Stimulated activated CD4-positive, alpha-beta T cell treated with anti-CD3 and anti-CD28 coated beads, Interleukin-1b, Interleukin-23, amount 100 ng/mL, for 1 hour (primary cell): ENCODE measurements at places on chromosomes 4 and X.

GRCh38 chrX:68936608-68937007 lies 107.8 kb downstream of the EFNB1 start:
- DNase-seq = no peak

DNA sequence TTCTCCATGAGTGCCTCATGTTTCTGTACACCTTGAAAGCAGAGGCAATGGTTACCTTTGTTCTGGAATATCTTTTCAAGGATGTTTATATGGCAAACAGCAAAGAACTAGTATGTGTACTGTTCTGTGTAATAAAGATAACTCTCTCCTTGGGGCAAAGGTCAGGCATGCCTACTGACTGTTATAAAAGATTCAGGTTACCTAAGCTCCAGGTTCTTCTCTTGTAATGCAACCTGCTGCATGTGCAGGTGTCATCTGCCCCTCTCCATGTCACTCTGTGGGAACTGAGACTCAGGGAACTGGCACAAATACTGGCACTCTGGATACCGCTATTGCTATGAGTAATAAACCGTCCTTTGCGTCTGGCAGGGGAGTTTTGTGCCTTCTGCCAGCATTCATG lies 5.4 kb upstream of the TRPC3 start:
- no peak for DNase-seq

- no peak for DNase-seq
These were observed 71.4 kb downstream of the RGS12 start for GRCh38 chr4:3364199-3364598.

DNA sequence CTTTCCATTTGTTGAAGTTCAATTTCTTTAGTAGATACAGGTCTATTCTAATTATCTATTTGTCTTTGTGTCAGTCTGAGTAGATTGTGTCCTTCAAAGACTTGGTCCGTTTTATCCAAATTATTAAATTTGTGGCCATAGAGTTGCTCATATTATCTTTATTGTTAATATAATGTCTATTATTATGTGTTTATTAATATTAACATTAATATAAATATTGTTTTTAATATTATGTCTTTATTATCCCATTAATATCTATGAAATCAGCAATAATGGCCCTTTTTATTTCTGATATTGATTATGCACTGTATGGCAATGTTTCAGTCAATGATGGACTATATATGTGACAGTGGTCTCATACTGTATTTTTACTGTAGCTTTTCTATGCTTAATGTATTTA lies 2067.3 kb upstream of the AGA start:
- DNase-seq = no peak

DNA sequence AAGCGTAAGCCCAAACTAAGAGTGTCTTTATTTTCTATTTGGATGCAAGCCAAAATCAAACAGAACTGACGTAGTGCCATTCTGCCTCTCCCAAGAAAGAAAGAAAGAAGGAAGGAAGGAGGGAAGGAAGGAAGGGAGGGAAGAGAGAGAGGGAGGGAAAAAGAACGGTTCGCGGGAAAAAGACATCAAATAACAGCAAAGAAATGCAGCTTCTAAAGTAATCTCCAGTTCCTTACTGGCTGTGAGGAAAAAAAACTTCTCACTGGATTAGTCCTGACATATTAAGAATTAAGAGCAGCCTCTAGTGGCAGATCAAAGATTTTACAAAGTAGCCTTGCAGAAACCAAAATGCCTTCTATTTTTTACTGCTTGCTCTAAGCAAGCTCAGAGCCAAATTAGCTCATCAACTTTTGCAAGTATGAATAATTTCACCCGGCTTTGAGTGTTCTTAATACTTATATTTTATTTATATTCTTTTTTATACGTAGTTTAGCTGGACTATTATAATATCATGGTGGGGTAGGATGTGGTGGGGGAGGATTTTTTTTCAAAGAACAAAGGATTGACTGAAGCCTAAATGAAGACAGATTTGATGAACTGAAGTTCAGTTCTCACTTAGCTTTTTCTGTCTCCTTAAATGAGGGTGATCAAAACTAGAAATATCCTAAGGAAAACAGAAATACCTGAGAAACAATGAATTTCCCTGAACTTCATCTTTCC lies 36.6 kb downstream of the PITX2 start:
- no peak for DNase-seq

DNA sequence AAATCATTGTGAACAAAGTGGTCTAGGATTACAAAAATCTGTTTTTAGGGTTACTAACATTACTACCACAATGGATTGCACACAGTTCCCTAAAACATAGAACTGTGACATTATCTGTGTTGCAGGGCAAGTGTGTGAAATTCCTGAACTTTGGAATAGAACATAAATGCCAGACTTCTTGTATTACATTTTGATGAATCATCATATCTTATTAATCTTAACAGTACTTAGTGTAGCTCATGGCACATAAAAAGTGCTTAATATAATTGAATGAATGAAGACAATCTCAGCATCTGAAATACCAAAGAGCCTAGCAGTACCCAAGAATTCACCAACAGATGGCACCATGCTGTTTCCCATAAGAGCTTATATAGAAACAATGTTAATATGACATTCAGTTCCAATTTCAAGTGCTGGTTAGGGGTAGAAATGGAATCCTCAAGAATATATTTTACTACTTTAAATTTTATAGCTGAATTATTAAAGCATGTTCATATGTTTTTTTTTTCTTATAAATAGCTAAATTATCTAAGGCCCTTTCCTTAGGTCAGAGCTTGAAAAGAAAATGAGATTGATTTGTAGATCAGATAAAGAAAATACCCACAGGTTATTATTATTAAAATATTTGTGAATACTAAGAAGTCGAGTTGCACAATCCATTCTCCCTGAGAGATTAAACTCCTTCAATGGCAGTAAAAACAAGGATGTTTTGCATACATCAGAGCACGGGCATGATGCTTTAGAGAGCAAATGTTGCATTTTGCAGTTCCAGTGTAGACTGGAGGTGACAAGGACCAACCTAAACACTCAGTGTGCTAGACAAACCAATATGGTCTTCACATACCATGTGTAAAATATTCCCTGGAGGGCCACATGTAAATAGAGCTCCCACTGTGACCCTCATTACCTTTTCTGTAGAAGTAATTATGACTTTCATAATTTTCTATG lies 25.7 kb upstream of the SHISA3 start:
- DNase-seq = no peak
